HEK293T (cell line): ENCODE measurements at places on chromosomes 1 and 21.

DNA sequence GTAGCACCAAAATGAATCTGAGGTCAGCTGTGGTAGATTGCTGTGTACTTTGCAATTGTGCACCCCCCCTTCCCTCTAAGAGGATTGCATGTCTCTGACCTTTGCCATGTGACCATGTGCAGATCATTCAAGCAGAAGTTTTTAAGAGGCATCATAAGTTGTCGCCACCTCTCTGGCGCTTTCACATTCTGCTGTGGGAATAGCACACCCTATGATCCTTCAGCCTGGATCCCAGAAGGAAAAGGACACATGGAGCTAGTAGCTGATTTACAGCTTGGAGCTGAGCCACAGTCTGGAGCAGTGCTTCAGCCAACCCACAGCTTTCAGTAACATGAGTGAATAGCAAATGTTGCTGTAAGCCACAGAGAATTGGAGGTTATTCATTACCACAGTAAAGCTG lies 158.5 kb downstream of the TSEN15 start:
- no peak for DNase-seq

DNA sequence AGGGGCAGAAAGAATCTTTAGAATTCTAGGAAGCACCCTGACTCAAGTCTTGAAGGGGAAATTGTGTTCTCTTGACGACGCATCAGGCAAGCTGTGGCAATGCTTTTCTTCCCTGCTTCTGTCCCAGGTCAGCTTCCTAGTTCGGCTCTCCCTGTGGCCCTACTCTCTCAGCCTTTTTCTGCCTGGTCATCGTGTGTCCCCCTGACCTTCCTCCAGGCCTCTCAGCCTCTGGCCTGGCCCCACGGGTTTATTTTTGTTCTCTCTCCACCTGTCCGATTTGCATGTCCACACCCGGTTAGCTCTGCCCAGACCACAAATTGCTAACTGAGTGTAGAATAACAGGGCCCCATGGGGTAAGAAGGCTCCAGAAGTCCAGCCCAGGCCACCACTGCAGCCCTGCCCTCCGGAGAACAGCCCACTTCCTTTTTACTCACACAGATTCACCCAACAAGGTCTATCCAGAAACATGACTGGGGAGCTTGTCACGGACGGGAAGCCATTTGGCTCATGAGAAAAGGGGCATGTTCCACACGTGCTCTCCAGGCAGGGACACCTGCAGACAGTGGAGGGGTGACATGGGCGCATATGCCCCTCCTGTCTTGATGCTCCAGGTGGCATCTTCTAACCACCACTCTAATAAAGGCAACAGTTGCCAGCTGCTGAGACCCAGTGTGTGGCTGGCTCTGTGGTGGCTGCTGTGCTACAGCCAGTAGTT lies 9.8 kb downstream of the KCNN3 start:
- DNase-seq: no peak

DNA sequence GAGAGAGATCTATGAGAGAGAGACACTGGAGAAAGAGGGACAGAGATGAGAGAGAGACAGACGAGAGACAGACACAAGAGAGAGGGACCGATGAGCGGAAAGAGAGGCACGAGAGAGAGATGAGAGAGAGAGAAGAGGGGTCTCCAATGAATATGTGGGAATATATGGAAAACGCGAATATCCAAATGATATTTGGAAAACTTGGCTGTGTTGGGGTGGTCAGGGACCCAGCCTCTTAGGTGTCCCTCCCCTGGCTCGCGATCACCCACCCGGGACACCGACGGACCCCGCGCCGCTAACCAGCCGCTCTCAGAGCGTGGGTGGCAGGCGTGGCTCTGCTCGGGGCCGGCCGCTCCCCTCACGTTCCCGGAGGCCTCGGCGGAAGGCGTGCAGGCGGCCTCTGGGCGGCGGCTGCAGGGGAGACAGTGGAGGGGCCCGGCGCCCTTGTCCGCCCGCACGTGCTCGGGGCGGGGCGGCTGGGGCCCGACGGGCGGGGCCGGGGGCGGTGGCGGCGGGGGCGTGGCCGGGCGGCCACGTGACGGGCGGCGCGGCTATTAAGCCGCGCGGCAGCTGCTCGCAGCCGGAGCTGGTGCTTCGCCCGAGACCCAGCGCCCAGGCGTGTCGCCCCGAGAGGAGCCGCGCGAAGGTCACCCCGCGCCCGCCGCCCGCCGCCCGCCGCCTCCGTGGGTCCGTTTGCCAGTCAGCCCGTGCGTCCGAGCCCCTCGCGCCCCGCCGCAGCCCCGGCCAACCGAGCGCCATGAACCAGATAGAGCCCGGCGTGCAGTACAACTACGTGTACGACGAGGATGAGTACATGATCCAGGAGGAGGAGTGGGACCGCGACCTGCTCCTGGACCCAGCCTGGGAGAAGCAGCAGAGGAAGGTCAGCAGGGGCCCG lies at the start of gene ACTN2:
TSS of gene ACTN2 (plus strand) at position 583 of the 898 bp plus-strand sequence. CDS start at position 758, 175 bp downstream.
- DNase-seq: peak; percentile 93

DNA sequence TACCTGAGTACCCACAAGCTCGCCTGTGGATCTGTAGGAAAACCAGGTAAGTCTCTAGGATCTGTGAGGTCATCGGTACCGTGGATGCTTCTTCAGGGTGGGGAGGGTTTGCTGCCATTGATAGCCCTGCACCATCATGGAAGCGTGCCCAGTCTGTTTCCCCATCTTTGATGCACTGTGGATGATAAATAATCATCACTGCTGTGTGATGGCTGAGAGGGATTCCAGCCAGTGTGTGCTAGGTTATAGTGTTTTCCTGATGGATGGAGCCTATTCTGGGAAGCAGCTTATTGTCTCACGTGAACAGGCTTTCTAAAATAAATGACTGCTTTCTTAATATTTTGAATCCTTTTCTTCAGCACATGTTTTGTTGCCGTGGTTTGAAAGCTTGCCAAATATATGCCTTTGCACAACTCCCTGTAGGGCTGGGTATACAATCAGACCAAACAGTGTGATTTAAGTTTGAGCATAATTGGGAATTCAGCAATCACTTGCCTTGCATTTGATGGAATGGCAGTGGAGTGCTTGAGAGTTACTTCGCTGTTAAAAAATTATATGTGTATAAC lies 113.8 kb downstream of the CAMTA1 start:
- DNase-seq: no peak

DNA sequence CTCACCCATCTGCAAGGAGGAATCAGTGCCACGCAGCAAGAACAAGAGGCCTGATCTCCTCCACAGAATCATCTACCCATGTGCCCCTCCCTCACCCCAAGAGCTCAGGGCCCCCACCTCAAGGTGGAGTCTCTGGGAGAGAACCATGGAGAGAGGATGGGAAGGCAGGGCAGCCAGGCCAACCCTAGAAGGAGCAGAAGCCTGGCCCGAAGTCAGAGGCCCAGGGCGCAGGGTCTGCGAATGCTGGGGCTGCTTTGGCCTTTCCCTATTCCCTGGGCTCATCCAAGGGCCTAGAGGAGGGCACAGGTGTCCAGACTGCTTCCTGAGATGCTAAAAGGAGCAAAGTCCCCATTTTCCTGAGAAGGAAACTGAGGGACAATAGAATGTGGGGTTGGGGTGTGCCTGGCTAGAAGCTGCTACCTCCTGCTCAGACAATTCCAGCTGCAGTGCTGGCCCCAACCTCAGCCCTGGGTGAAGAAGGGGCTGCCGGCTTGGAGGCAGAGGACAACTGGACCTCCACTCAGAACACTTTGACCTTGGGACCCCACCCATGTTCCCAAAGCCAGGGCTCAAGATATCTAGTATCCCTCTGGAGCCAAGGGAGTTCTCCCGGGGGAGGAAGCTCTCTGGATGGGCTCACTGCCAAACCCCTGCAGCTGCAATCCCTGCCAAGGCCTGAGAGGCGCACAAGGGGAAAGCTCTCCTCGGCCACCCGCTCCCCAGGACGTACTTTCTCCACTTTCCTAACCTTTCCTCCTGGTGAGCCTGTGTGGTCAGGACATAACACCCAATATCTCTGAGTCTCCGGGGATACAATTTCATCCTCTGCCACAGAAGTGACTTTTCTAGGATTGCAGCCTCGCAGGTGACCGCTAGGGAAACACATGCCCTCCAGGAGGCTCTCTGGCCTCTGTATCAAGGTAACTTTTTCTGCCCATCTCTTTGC lies 16.6 kb upstream of the LEMD1 start:
- peak; percentile 89 for DNase-seq

DNA sequence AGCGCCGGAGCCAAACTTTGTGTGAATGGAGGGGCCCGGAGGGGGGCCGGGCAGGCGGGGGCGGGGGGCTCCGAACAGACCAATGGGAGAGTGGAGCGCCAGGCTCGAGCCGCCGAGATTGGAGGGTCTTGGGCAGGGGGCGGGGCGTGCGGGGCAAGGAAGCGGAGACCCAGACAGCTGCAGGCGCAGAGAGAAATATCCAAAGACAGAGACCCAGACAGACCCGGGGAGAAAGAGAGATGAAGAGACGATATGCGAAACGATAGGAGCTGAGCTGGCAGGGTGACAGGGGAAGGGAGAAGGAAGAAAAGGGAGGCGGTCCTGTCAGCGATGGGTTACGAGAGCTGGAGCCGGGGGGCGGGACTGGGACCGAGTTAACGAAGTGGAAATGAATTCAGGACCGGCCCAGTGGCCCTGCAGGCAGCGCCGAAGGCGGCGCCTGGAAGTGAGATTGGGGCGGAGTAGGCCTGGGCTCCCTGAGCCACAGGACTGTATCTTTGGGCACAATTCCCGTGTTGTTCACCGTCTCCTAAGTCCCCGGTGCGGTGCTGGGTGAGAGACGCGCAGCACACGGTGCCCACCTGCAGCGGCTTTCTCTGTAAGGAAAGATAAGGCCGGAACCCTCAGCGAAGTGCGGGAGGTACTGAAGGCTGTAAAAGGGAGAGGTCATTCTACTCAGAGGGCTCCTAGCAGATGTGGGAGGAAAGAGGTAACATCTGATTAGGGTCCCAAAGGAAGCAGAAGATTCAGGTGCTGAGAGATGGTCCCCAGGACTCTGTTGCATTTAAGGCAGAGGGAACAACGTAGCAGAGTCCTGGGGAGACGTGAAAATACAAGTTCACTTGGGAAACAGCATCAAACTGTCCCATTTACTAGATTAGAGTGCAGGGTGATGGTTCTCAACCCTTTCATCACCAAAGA lies 543 bp upstream of the KCNJ10 start:
- DNase-seq: peak; percentile 94

DNA sequence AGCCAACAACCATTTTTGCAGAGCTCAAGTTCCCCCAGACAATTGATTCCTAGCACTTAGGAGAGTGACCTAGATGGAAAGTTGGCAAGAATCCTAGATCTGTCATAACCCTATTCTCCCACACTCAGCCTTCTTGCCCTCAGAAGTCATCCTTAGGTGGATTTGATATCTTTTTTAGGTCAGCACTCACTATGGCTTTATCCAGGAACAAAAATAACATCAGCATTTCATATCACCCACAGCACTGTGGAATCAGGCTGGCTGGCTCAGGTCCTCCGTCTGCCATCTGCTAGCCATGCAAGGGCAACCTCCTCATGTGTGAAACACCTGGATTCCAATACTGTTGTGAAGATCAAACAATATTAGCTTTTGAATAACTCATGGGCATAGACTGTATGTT lies 6.0 kb downstream of the DPT start:
- DNase-seq: no peak

GRCh38 chr1:21568809-21569385 lies 59.7 kb downstream of the ALPL start:
- no peak for DNase-seq

DNA sequence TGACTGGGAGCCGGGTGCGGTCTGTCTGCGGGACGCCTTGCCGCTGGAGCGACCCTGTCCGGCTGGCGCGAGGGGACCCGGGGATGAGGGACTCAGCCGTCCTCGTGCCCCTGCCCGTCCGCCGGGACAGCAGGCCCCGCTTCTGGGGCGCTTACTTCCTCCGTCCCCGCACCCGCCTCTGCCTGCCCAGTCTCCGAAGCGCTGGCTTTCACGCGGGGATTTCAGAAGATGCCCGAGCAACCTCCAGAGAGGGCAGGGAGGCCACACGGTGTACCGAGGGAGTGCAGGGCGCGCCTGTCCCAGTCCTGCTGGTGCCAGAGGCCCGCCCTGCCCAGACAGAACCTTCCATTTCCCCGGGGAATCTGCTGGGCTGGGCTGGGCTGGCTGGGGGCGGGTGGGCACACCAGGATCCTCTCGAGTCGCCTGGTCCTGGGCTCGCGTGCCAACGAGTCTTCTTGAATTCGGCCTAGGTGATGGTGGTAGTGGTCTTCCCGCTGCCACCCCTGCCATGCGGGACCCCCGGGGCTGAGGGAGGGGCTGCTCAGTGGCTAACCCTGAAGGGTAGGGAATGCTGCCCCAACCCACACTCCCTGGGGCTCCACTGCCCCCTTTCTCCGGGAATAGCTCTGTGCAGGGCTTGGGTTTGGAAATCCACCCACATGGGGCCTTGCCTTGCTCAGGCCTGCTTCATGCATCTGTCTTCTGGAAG lies 2.5 kb upstream of the TRPM2 start:
- no peak for DNase-seq

DNA sequence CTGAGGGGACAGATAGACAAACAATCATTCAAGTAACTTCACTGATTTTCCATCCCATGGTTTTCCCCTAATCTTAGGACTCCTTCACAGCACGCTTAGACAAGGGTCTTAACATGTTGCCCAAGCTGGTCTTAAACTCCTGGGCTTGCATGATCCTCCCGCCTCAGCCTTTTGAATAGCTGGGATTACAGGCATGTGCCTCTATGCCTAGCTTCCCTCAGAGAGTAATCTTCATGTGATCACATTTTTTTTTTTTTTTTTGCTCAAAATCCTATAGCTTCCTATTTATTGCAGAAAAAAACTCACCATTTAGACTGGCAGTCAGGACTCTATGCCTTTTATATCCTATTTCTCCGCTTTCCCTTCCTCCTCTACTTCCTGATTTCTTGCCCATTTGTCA lies 90.4 kb upstream of the DPH5 start:
- no peak for DNase-seq

- DNase-seq: no peak
Observed at GRCh38 chr1:94142022-94142421, 21.1 kb upstream of the ABCA4 start.

DNA sequence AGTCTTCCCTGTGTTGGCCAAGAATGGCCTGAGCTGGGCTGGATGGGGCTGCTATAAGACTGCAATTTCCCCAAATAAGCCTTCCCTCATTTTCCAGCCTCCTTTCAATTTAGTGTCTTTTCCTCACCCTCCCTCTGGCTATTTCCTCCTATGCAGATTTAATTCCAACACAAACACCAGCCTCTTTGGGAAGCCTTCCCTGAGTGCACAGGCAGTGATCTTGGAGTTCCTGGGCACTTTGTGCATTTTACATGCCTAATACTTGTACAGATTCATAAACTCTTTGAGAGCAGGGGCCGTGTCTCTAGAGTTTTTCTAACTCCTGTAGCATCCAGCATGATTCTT lies 91.1 kb upstream of the TLR5 start:
- no peak for DNase-seq

DNA sequence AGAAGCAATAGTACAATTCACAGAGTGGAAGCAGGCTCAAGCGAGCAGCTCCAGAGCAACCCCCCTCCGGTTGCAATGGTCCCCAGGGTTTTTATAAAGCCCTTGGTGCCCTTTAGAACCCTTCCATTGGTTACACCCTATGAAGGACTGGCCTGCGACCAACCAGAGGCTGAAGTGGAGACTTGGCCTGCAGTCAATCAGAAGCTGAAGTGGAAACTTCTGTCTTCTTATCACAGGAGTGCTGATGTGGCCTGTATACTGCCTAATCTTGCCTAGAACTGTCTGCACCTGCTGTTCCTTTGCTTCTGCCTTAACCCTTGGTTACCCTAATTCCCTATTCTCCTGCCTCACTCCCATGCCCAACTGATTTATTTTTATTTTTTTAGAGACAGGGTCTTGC lies 15.4 kb upstream of the FRRS1 start:
- DNase-seq: no peak
